ENCODE measurements at places on chromosomes 4 and X. TPM values are rescaled to one million over a fixed set of nuclear protein-coding genes. Genes with fewer than 3 reads are reported as not detected.

GRCh38 chr4:122833999-122834398 lies 7.4 kb downstream of the FGF2 start:
- no peak for DNase-seq

DNA sequence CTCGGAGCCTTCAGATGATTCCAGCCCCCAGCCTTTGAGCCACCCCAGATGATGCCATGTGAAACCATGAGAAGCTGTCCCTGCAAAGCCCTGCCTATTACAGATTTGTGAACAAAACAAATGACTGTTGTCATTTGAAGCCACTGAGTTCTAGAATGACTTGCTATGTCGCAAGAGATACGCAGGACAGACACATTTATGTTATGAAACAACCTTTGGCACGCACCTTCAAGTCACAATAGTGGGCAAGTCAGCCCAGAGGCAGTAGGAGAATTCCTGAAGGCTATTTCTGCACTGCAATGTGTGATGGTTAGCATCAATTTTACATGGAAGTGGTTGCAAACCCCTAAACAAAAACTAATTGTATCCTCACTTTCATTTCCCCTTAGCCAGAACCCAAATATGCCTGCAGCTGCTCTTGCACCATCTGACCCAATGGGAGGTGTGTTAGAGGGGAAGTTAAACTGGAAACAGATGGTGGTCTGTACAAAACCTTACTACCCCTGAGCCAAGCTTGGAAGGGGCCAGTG lies 174.4 kb upstream of the ATP6AP2 start:
- no peak for DNase-seq

The SPATA18 gene
- 2.2 TPM for total RNA-seq

The NUDT11 gene
- not detected for total RNA-seq

The ASMT gene
- total RNA-seq: not detected

- no peak for DNase-seq
Observed at GRCh38 chr4:138773321-138773720, 242.3 kb upstream of the NOCT start.

All from right atrium auricular region (tissue), 2 donors.